Fibroblast of lung (primary cell): ENCODE measurements at places on chromosomes 7 and 10.

DNA sequence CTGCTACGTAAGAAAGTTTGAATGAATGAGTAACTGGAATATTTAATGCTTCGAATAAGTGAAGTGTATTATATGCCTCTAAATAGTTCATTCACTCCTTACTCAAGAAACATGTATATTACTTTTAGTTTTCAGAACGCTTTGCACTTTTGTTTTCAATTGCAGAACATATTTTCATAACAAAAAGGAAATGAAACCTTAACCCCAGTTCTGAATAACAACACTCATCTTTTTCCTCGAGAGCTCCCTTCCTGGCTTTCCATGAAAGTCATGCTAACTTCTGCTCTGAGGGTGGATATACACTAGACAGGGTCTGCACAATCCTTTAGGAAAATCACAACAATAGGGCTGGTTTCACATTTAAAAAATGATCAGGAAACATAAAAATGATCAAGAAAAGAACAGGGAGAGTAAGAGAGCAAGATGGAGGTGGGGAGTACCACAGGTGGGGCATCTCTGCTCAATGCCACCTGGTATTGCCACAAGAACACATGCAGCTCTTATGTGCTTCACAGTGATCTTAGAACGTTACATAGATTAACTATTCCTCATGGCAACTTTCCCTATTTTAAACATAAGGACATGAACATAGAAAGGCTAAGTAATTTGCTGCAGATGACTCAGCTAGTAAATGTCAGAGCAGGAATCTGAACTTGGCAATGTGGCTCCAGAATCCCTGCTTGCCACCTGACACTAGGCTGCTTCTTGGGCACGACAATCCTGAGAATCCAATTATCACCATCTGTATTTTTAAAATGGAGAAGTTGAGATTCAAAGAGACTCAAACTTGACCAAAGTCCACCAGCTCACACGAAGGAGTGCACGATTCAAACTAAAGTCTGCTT, 219.5 kb upstream of the AOAH start:
- DNase-seq: peak; percentile 8

DNA sequence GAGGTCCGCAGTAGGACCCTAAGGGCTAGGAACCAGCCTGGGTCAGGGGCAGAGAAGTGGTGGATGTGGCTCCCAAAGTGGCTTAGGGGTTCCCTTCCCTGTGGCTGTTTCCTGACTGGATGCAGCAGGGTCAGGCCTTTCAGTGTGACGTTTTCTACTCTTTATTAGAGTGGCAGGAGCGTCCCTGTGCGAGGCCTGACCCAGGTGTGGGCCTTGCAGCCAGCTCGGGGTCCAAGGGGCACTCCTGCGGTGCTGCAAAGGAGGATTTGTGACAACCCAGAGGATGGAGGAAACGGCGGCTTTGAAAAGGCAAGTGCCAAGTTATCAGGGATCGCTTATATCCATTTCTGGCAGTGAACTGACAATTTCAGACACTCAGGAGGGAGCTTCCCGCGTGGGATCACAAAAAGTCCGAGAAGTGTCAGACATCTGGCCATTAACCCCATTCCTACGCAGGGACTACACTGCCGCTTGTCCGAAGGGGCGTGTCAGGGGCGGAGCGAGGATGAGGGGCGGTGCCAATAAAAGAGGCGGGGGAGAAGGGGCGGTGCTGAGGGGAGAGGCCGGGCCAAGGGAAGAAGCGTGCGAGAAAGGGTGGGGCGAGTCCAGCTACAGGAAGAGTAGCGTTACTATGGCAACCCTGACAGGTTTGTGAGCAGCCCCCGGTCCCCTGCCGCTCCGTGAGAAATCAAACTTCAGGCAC, 98.8 kb upstream of the ZNF722 start:
- DNase-seq: no peak

- DNase-seq: no peak
Measured at GRCh38 chr7:12646139-12646538, 41.3 kb upstream of the ARL4A start.

DNA sequence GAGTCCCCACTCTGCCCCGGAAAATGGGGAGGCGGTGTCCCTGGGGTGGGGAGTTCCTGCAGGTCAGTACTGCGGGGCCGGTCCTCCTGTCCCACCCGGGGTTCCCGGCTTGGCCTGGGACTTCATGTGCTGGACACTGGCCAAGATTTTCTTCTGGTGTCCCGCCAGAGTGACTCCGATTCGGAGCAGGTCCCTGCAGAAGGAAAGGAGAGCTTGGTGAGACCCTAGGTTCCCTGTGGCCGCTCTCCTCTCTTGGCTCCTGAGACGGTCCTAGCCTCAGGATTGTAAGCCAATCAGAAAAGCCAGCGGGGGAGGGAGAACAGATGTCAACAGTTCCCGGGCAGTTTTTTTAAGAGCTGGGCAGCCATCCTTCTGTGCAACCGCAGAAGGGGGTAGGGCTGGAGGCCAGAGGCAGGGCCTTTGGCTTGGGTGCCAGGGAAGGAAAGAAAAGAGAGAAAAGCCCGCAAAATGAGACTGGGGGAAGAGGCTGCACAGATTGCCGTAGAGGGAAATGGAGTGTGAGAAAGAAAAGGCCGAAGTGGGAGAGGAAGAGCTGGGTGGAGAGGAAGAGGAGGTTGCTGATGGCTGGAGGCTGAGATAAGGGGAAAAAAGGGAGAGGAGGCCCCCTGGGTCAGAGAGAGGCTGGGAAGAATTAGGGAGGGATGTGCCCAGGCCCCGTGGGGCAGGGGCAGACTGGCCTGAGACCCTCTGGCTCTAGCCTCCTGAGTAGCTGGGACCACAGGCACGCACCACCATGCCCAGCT, 23.7 kb downstream of the EPHB4 start:
- DNase-seq: peak; percentile 92

GRCh38 chr7:121107923-121108498, 119.5 kb downstream of the CPED1 start:
- DNase-seq: peak; percentile 87

- DNase-seq: peak; percentile 29
Measured at GRCh38 chr10:25839683-25840082, 94.3 kb upstream of the MYO3A start.

GRCh38 chr7:97317575-97317974, 200.1 kb downstream of the SDHAF3 start:
- no peak for DNase-seq
